Activated naive CD4-positive, alpha-beta T cell treated with anti-CD3 and anti-CD28 coated beads, Interleukin-2, amount 10 ng/mL, durations not matched to agents 5 hours and 36 hours (primary cell): ENCODE measurements at places on chromosomes 16 and 17. TPM values are rescaled to one million over a fixed set of nuclear protein-coding genes. Genes with fewer than 3 reads are reported as not detected.

Gene PPY
- not detected for total RNA-seq

Gene COL1A1
- total RNA-seq, result 0.15 TPM

Gene RAB26
- not detected for total RNA-seq

Gene ZNF48
- 14.9 TPM for total RNA-seq
